ENCODE measurements at places on chromosomes 16 and 17.
A peak's percentile ranks its signal among the peaks of the same experiment; 100 is the strongest.

DNA sequence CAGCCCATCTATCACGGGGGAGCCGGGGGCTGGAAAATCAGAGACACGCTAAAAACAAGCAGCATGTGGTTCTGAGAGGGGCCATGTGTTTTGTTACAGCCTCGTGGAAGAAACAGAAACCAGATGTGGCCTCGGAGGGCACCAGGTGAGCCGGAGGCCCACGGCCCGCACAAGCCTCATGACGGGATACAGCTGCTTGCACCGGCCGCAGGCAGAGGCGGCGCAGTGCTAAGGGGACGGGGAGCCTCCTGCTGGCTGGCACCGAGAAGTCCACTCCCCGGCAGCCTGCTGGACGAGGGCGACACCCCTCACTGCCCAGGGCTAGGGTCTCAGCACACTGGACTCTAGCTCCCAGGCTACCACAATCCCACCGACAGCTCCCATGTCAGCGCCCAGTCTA lies 19.2 kb downstream of the NDUFAF8 start:
- DNase-seq: no peak

DNA sequence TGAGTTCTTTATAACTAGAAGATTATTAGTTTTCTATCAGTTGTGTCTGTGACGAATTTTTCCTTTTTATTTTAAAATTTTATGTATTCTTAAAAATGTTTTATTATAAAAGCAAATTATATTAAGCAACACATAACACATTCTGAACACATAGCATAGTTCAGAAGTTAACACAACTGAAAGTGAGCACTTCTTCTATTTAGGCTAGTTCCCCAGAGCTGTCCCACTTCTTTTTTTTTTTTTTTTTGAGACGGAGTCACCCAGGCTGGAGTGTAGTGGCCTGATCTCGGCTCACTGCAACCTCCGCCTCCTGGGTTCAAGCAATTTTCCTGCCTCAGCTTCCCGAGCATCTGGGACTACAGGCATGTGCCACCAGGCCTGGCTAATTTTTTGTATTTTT lies 37.7 kb upstream of the ALDH3A2 start:
- no peak for DNase-seq

- DNase-seq: peak; percentile 8
These were observed 17.1 kb downstream of the GNA13 start for GRCh38 chr17:65039336-65039988.

DNA sequence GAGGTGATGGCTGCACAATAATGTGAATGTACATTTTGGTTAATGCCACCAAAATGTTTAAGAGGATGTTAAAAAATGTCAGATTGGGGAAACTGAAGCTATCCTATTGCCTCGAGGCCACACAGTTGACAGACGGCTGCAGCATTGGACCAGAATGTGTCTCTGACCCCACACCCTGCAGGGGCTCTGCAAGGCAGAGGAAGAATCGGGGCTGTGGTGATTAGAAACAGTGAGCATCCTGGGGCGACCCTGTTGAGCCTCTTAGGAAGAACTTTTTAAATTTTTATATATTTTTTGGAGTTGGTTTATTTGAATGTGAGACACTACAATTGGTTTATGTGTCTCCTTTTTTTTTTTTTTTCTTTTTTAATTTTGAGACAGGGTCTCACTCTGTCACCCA lies 15.0 kb upstream of the ADORA2B start:
- no peak for DNase-seq

DNA sequence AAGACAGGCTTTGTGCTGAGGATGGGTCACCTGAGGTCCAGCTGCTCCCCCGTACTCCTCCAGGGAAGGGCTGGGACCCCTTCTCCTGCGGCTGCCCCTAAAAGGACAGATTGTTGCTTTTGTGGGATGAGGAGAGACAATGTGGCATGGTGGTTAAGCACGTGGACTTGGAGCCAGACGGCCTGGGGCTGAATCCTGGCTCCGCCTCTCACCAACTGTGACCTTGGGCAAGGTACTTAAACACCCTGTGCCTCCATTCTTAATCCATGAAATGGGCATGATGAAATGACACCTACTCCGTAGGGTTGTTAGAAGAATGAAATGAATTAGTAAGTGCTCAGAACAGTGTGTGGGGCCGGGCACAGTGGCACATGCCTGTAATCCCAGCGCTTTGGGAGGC lies 39.6 kb upstream of the PLCG2 start:
- DNase-seq: no peak
